ENCODE measurements at places on chromosomes 1 and 21. TPM values are rescaled to one million over a fixed set of nuclear protein-coding genes. Genes with fewer than 3 reads are reported as not detected.
A peak's percentile ranks its signal among the peaks of the same experiment; 100 is the strongest.

DNA sequence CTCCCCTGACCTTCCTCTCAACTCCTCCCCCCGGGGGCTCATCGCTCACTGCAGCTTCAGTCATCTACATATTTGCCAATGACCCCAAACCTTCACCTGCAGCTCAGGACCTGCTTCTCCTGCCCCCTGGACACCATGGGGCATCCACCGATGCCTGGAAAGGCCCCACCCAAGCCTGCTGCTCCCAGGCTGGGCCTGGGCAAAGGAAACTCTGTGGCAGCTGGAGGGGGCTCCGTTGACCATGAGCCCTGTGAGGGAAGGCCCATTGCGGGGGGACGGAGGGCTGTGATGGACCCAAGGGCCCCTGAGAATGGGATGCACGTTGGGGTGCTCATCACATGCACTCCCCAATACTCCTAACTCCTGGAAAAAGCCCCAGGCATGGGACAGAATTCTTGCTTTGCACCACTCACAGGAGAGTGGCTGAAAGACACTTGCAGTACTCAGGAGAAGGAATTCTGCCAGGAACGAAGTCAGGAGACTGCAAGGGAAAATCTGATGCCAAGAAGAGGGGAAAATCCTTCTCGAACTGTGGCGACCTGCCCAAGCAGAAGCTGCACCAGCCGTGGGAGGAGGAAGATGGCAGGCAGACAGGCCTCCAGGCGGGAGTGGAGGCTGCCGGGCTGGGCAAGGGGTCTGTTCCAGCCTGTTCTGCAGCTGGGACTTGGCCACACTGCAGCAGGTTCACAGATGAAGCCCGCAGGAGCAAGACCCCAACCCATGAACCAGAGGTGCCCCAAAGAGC, 18.4 kb downstream of the MATN1 start:
- no peak overlapping the region for H3K27ac ChIP-seq
- H3K4me3 ChIP-seq = no peak overlapping the region
- H3K36me3 ChIP-seq = no peaks in the 10 kb centered on the region

DNA sequence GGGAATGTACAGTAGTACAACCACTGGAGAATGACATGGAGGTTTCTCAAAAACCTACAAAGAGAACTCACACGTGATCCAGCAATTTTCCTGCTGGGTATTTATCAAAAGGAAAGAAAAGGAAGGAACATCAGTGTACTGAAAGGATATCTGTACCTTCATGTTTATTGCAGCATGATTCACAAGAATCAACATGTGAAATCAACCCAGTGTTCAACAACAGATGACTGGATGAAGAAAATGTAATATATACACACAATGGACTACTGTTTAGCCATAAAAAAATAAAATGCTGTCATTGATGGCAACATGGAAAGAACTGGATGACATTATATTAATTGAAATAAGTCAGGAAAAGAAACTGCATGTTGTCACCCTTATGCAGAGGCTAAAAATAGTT, 19.0 kb upstream of the CYP4A11 start:
- H3K4me3 ChIP-seq = no peak overlapping the region
- H3K27me3 ChIP-seq = peaks cover 2% of the 10 kb centered on the region
- H3K36me3 ChIP-seq = peaks cover 8% of the 10 kb centered on the region
- DNase-seq = no peak
- no peak overlapping the region for H3K27ac ChIP-seq
- peaks cover 5% of the 10 kb centered on the region for H3K4me1 ChIP-seq

- H3K36me3 ChIP-seq = no peaks in the 10 kb centered on the region
- no peak for DNase-seq
- no peak overlapping the region for H3K4me3 ChIP-seq
- no peak overlapping the region for H3K27ac ChIP-seq
- no peaks in the 10 kb centered on the region for H3K4me1 ChIP-seq
- peaks cover 3% of the 10 kb centered on the region for H3K27me3 ChIP-seq
Measured at GRCh38 chr1:231317306-231318014, 20.2 kb downstream of the EXOC8 start.

Gene IVL
- total RNA-seq = not detected

- no peak for DNase-seq
- H3K27me3 ChIP-seq = peaks cover 14% of the 10 kb centered on the region
- no peaks in the 10 kb centered on the region for H3K36me3 ChIP-seq
- H3K27ac ChIP-seq = no peak overlapping the region
- H3K4me1 ChIP-seq = peaks cover 3% of the 10 kb centered on the region
Measured at GRCh38 chr1:156869455-156869854, 8.8 kb downstream of the NTRK1 start.

DNA sequence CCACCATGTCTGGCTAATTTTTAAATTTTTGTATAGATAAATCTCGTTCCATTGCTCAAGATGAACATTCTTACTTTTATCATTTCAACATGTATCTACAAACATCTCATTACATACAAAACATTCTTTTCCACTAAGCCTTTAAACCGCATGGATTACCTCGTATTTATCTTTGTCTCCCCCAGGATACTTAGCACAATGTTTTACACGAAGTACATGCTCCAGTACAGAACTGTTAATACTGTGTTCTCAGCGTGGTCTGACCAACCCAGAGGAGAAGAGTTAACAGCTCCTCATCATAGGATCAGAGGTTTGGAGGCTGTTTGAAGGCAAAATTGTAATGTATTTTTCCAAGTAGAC, 7.4 kb downstream of the PIK3C2B start:
- no peak for DNase-seq
- peaks cover 47% of the 10 kb centered on the region for H3K36me3 ChIP-seq
- no peak overlapping the region for H3K27ac ChIP-seq

DNA sequence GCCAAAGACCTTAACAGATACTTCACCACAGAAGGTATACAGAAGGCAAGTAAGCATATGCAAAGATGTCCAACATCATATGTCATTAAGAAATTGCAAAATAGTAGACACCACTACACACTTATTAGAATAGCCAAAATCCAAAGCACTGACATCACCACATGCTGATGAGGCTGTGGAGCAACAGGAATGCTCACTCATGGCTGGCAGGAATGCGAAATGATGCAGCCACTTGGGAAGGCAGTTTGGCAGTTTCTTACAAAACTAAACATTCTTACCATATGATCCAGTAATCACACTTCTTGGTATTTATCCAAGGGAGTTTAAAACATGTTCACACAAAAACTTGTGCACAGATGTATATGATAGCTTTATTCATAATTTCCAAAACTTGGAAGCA, 261.2 kb upstream of the AJAP1 start:
- no peak overlapping the region for H3K4me3 ChIP-seq
- peaks cover 5% of the 10 kb centered on the region for H3K27me3 ChIP-seq
- no peaks in the 10 kb centered on the region for H3K4me1 ChIP-seq
- no peak overlapping the region for H3K27ac ChIP-seq

DNA sequence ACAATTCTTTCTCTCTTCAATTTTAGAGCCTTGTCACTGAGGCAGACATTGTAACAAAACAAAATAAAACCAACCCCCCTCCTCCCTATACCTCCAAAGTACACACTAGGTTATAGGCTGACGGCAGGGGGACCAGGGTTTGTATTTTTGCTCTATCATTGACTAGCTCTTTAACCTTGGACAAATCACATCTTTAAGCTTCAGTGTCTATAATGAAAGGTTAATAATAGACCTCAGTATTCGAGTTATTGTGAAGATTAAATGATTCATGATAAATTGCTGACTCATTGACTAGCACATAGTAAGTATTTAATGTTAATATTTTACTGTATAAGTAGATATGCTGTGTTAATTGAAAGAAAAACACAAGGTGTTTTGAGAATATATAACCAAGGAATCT, 1267.6 kb upstream of the ADGRL2 start:
- DNase-seq = no peak
- H3K4me3 ChIP-seq = no peak overlapping the region
- H3K4me1 ChIP-seq = peaks cover 13% of the 10 kb centered on the region
- H3K27ac ChIP-seq = no peak overlapping the region
- H3K36me3 ChIP-seq = no peaks in the 10 kb centered on the region

GRCh38 chr1:6099787-6100765, 54.4 kb downstream of the KCNAB2 start:
- no peaks in the 10 kb centered on the region for H3K4me1 ChIP-seq
- no peak overlapping the region for H3K27ac ChIP-seq
- H3K4me3 ChIP-seq = no peak overlapping the region
- no peak for DNase-seq

DNA sequence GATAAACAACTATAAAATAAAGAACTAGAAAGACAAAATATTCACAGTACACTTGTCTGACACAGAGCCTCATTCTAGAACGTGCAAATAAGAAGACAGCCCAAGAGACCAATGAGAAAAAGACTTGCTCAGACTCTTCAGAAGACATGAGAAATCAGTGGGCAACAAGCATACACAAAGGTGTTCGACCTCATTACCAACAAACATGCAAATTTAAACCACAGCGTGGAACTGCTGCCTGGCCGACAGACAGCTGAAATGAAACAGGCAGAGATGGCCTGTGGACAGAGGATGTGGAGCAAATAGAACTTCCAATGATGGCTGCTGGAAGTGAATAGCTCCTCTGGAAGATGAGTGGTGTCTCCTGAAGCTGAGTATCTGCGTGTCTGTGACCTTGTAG, 22.4 kb upstream of the COL6A1 start:
- H3K27ac ChIP-seq = no peak overlapping the region
- peaks cover 16% of the 10 kb centered on the region for H3K36me3 ChIP-seq
- peaks cover 4% of the 10 kb centered on the region for H3K27me3 ChIP-seq
- DNase-seq = no peak
- H3K4me3 ChIP-seq = no peak overlapping the region

- no peak for DNase-seq
- H3K27ac ChIP-seq = no peak overlapping the region
- no peaks in the 10 kb centered on the region for H3K36me3 ChIP-seq
- H3K4me3 ChIP-seq = no peak overlapping the region
- H3K27me3 ChIP-seq = peaks cover 6% of the 10 kb centered on the region
- peaks cover 15% of the 10 kb centered on the region for H3K4me1 ChIP-seq
Measured at GRCh38 chr1:218347336-218347722, 2.2 kb downstream of the TGFB2 start.

Gene LAMC2
- 2.3 TPM for total RNA-seq

DNA sequence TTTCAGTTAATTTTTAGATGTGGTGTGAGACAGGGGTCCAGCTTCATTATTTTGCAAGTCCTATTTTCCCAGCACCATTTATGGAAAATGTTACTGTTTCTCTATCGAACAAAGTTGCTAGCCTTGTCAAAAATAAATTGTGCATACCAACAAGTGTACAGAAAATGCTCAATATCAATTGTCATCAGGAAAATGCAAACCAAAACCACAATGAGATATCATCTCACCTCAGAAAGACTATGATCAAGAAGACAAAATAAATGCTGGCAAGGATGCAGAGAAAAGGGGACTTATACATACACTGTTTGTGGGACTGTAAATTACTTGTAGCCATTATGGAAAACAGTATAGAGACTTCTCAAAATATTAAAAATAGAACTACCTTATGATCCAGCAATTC, 54.8 kb downstream of the VCAM1 start:
- no peaks in the 10 kb centered on the region for H3K36me3 ChIP-seq
- peaks cover 8% of the 10 kb centered on the region for H3K4me1 ChIP-seq
- H3K27me3 ChIP-seq = peaks cover 4% of the 10 kb centered on the region
- no peak for DNase-seq
- H3K27ac ChIP-seq = no peak overlapping the region
- H3K4me3 ChIP-seq = no peak overlapping the region

GRCh38 chr21:44999428-44999971, 59.7 kb downstream of the SLX9 start:
- no peak overlapping the region for H3K4me3 ChIP-seq
- no peak for DNase-seq
- no peaks in the 10 kb centered on the region for H3K4me1 ChIP-seq

DNA sequence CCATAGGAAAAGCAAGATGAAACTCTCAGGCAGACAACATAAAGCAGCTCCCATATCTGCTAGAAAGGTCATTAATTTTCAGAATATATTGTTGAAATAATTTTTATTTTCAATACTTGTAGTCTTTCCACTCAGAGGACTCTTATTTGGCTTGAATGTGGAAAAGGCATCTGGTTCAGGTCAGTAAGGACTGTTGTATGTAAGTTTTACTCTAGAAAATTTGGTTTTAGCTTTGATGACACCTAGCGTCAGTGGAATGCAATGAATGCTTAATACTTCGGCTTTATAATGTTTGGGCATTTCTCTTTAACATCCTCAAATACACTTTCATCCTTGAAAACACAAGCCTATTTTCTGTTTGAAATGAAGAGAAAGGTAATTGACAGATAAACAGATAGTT, 63.3 kb downstream of the LRRC40 start:
- peaks cover 4% of the 10 kb centered on the region for H3K4me1 ChIP-seq
- no peak overlapping the region for H3K4me3 ChIP-seq
- H3K27me3 ChIP-seq = no peaks in the 10 kb centered on the region
- DNase-seq = no peak

DNA sequence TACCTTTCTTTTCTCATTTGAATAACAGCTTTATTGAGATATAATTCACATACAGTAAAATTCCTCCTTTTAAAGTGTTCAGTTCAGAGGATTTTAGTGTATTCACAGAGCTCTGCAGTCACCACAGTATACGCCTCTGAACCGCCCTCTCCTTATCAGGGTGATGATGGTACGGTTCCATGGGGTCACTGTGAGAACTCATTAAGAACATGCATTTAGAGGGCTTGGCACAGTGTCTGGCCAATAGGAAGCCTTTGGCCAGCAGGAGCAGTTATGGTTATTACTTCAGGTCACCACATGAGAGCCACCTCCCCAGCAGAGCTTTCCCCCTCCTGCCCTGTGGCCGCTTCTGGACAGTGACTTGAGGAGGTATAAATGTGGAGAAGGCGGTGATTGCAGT, 27.3 kb downstream of the KCNQ4 start:
- H3K27ac ChIP-seq = no peak overlapping the region
- peaks cover 3% of the 10 kb centered on the region for H3K36me3 ChIP-seq
- no peak overlapping the region for H3K4me3 ChIP-seq
- peaks cover 16% of the 10 kb centered on the region for H3K27me3 ChIP-seq
- DNase-seq = no peak

Gene SYT14
- total RNA-seq = 9.7 TPM

- H3K27me3 ChIP-seq = no peaks in the 10 kb centered on the region
- H3K36me3 ChIP-seq = no peaks in the 10 kb centered on the region
- H3K4me3 ChIP-seq = no peak overlapping the region
- peaks cover 5% of the 10 kb centered on the region for H3K4me1 ChIP-seq
- DNase-seq = no peak
- peak overlapping the region; percentile 48 for H3K27ac ChIP-seq
Measured at GRCh38 chr1:202781180-202781579, 27.0 kb downstream of the KDM5B start.

GRCh38 chr21:28712411-28712810, 280.3 kb downstream of the LTN1 start:
- no peaks in the 10 kb centered on the region for H3K4me1 ChIP-seq
- H3K4me3 ChIP-seq = no peak overlapping the region
- DNase-seq = no peak
- no peaks in the 10 kb centered on the region for H3K36me3 ChIP-seq
- peaks cover 8% of the 10 kb centered on the region for H3K27me3 ChIP-seq
- H3K27ac ChIP-seq = no peak overlapping the region

DNA sequence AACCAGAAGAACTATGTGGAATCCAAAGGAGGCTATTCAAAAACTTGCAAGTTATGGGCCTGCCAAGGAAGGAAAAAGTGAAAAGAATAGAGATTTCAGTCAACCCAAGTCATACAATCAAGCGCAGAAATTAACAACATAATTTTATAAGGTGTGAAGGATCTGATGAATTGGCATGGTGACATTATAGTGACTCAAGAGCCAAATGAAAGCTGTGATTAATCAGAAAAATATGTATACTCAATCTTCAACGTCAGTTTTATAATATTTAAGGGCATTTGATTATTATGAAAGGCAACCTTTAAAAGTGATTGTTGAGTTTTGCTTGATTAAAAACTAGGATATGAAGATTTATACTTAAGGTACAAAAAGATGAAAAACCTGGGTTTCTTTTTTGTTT, 37.8 kb upstream of the THEM4 start:
- no peak for DNase-seq
- H3K27ac ChIP-seq = no peak overlapping the region
- H3K27me3 ChIP-seq = no peaks in the 10 kb centered on the region

Measured in endothelial cell (in vitro differentiated cells).